ENCODE measurements at places on chromosomes 7 and 10.
A peak's percentile ranks its signal among the peaks of the same experiment; 100 is the strongest.

DNA sequence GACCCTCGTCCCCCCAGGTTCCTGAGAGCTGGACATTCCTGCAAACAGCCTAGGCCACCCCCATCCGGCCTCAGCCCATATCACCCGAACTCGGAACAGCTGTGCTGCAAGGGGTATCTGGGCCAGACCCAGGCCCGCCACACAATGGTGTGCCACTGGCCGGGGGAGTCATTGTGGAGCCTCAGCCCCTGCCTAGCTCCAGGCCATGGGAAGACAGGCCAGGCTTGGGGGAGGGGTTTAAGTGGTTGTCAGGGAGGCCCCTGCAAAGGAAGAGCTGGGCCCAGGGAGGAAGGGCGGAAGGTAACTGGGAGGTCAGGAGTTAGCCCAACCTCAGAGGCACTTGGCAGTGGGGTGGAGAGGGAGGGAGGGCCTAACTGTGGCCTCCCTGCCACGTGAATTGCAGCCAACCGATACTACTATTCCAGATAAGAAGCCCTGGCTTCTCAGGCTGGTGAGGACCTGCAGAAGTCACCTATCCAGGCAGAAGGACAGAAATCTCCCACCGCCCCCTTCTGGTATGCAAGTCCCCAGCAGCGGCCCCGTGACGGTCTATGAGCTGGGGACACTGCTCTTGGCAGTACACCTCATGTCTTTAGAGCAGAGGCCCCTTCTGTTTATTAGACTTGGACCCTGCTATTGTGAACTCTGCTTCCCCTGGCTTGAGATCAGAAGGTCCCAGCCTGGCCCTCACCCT is 26.8 kb downstream of the VSIR start:
- no peak for DNase-seq

GRCh38 chr10:82942286-82943099 is 1067.5 kb downstream of the NRG3 start:
- DNase-seq = no peak

- DNase-seq = no peak
Measured at GRCh38 chr7:102295346-102296178, 8.9 kb downstream of the SH2B2 start.

- DNase-seq = no peak
Measured at GRCh38 chr7:31958226-31958625, 112.0 kb downstream of the PDE1C start.

DNA sequence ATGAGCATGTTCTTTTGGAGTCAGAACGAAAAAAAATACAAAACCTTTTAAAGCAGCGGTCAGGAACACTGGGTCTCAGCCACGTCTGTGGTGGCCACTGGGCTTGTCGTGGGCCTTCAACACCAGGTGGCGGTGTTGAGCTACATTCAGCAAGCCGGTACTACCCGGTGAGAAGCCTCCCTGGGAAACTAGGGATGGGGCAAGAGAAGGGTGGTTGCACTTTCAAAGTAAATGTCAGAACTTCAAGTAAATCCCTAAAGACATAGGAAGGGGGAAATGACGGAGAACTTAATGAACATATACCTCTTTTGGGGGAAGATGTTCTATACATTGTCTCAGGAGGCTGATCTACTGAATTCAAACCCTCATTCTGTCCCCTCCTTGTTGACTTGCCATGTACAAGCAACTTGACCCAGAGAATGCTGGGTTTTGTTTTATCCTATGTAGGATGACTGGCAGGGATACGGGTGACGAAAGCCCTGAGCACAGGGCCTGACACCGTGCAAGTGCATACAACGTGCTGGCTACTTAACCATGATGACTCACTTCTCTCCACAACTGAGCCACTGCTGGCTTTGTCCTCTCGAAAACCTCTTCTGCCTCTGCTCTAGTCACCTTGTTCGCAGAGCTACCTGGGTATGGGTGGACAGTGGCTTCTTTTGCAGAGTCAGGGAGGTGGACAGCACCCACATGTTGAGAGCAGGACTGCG is 49.0 kb upstream of the BAMBI start:
- DNase-seq = no peak

DNA sequence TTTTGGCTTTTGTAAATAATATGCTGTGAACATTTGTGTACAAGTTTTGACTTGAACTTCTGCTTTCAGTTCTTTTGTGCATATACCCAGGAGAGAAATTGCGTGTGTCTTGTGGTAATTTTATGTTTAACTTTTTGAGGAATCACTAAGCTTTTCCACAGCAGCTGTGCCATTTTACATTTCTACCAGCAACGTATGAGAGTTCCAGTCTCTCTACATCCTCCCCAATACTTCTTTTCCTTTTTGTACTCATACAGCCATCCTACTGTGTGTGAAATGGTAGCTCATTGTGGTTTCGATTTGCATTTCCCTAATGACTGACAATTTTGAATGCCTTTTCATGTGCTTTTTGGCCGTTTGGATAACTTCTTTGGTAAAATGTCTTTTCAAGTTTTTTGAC is 66.3 kb upstream of the INHBA start:
- no peak for DNase-seq

GRCh38 chr10:116241085-116241484 is 31.9 kb downstream of the GFRA1 start:
- DNase-seq = no peak

- no peak for DNase-seq
Measured at GRCh38 chr10:80081801-80082750, 3.6 kb downstream of the TMEM254 start.

DNA sequence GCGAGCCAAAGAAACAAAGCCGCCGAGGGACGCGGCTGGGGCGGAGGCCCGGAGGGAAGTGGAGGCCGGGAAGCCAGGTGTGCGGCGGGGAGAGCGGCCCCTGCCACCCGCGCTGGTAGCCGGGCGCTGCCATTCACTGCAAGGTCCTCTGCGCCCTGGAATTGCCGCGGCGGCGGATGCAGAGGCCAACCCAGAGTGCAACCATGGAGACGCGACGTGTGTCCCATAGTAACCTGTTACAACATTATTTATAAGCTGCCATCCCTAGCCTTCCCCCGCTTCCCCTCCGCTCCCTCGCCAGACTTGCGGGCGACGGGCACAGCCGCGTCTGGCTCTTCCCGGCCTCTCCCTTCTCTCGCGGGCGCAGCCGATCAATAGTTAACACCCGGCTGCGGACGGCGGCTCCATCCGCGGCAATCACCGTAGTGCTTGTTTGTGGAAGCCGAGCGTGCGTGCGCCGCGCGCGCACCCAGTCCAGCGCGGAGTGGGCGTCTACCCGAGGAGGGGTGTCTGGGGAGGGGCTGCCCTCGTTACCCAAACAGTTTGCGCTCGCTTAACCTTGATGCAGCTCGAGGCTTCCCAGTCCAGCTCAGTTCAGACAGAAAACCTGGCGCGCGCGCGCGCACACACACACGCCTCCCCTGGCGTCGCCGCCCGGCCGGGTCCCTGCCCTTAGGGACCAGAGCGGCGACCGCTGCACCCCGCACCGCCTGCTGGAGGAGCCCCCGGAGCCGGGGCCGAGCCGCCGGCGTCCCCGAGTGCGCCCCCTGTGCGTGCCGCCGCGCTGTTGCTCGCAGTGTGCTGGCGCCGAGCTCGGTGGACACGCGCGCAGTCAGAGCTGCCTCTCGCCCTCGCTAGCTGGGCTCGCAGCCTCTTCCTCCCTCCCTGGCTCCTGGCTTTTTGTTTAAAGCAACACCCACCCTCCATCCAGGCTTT is 165.4 kb upstream of the DPP6 start:
- no peak for DNase-seq

DNA sequence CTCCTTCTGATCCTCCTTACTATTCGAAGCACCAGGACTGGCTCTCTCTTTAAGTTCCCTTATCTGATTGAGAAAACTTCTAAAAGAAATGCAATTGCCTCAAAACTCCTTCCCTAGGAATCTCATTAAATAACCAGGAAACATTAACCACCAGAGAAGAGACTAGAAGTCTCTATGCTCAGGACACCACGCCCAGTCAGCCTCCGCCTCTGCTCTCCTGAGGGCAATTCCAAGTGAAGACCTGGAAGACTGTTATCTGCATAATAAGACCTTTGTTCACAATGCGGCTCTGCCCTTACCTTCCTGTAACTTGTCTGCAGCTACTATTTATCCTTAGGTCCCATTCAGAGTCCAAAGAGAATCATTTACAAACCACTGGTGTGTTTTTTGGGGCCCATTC is 78.8 kb downstream of the ELMO1 start:
- no peak for DNase-seq

DNA sequence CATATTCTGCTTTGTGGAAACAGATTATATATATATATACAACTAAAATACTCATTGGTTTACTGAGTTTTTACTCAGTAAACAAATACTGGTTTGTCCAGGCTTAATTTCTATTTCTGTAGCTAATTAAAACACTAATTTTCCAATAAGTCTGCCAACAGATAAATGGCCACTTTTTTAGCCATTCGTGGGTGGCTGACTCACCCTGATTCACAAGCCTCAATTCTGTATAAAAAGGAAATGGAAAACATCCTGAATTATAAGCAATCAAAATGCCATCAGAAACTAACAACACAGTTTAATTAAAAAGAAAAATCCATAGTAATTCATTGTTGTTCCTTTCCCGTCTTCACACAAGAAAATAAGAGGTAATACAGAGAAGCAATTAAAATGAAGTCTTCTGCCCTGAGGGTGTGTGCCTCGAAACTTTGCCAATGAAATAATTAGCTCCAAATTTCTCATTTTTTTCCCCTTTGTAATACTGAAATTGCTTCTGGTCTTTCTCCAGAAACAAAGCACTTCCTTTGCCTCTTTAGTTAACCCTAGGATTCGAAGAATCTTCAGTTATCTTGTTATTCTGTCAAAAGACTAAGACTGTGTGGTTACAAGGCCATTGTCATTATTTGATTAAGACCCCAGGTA is 118.7 kb upstream of the PTN start:
- DNase-seq = no peak

DNA sequence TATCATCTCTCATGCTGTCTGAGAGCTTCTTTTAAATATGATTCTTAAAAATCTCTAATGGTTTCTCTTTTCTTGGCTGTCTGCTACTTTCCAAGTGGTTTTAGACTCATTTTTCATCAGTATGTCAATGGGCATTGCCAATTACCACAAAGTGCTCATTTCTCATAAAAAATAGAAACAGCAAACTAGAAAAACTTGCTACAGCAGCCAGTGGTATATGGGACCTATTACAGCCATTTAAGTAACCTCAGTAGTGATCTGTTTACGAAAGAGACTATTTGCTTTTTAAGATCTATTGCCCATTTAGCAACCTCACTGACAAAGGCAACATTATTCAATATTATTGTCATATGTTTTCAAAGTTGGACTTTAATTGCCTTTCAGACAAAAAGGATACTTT is 207.1 kb upstream of the RHOBTB1 start:
- DNase-seq = no peak

GRCh38 chr7:21651697-21652096 is 108.9 kb downstream of the DNAH11 start:
- DNase-seq = no peak

GRCh38 chr7:15891151-15891881 is 204.8 kb upstream of the MEOX2 start:
- no peak for DNase-seq

GRCh38 chr7:36070230-36070629 is 82.8 kb upstream of the EEPD1 start:
- DNase-seq = no peak

DNA sequence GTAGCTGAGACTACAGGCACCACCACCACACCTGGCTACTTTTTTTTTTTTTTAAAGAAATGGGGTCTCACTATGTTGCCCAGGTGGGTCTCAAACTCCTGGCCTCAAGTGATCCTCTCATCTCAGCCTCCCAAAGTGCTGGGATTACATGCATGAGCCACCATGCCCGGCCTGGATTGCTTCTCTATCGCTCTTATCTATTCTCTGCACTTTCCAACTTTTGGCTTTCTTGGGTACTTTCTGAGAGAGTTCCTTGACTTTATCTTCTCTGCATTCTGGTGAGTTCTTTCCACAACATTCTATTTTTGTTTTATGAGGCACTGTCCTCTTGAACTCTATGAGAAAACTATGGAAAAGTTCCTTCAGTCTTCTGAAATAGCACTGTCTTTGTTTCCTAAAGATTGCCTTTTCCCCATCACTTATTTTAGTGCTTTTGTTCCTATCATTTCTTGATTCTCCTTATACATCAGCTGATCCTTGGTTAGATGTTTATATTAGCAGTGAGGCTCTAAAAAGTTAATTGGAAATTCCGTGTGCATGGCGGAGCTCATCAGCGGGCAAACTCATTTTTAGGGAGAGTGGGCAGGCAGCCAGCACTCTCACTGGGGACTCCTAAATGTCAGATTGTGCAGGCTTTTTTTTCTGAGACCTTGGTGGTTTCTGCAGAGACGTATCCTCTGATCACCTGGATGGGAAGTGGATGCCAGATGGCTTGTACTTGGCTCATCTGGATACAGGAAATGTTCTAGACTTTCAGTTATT is 43.9 kb downstream of the HIP1 start:
- DNase-seq = no peak

DNA sequence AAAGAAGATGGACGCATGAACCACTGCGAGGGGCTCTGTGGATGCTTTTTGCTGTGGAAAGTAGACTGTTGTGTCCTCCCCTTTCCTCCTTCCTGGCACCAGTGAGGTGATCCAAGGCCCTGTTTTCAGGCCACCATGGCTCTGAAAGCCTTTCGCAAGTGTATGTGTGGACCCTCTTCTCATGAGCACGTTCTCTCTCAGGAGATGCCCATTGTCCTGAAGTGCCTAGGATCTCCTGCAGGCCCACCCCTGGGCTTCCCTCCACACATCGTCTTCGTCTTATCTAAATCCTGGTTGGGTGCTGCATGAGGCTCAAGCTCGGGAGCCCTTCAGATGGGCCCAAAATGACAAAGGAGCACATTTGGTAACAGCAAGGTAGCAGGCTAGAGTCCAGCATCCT is 188.2 kb downstream of the PTPN20 start:
- no peak for DNase-seq

DNA sequence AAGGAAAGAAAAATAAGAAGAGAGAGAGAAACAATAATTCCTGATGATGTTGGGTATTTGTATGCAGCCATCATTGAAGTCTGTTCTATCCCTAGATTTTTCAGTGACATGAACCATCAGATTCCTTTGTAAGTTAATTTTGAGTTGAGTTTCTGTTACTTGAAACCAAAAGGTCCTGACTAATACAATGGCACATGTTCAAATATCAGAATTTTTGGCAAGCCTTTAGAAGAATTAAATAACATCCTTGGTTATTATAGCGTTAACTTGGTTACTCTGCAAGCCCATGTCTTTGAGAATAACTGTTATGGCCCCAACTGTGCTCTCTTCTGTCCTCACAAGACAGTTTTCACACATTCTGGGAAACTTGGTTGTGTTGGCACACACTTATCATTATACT is 66.5 kb downstream of the SYPL1 start:
- no peak for DNase-seq

GRCh38 chr7:17007841-17008240 is 126.1 kb upstream of the AGR3 start:
- DNase-seq = no peak

DNA sequence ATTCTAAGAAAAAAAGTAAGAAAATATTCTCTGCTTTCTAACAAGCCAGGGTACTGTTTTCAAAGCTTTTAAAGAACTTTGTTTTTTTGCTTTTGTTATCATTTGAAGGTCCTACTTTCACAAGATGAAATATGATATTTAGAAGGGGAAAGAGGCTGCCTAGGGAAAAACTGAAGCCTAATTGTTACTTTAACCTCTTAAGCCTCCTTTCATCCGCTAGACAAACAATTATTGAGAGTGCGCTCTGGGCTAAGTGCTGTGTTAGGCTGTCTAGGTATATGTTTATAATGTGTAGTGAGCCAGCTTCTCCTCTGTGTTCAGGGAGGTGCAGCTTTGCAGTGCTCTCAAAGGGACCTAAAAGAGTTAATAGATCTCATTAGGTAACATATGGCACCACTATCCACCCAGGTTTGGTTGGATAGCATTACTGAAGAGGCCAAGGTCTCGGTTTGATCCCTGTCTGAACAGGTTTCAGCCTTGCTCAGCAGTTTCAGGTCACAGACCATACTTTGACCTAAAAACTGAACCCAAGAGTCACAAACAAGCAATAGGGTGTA is 17.9 kb downstream of the PDK4 start:
- DNase-seq = peak; percentile 86

Measured in NCI-H1417 treated with DMSO at 0.1 percent for 48 hours (cell line).